Activated CD8-positive, alpha-beta T cell treated with anti-CD3 and anti-CD28 coated beads for 36 hours (primary cell): ENCODE measurements at places on chromosomes 1 and 21. TPM values are rescaled to one million over a fixed set of nuclear protein-coding genes. Genes with fewer than 3 reads are reported as not detected.

Gene MSH4
- 0.16 TPM for total RNA-seq

Gene CFHR4
- total RNA-seq: not detected

Gene HES2
- total RNA-seq: 0.29 TPM

Gene HES3
- total RNA-seq: not detected

Gene OPRD1
- 0.02 TPM for total RNA-seq

Gene CRNN
- not detected for total RNA-seq

Gene TLCD4
- total RNA-seq: 0.32 TPM

Gene TNFRSF18
- 135 TPM for total RNA-seq

DNA sequence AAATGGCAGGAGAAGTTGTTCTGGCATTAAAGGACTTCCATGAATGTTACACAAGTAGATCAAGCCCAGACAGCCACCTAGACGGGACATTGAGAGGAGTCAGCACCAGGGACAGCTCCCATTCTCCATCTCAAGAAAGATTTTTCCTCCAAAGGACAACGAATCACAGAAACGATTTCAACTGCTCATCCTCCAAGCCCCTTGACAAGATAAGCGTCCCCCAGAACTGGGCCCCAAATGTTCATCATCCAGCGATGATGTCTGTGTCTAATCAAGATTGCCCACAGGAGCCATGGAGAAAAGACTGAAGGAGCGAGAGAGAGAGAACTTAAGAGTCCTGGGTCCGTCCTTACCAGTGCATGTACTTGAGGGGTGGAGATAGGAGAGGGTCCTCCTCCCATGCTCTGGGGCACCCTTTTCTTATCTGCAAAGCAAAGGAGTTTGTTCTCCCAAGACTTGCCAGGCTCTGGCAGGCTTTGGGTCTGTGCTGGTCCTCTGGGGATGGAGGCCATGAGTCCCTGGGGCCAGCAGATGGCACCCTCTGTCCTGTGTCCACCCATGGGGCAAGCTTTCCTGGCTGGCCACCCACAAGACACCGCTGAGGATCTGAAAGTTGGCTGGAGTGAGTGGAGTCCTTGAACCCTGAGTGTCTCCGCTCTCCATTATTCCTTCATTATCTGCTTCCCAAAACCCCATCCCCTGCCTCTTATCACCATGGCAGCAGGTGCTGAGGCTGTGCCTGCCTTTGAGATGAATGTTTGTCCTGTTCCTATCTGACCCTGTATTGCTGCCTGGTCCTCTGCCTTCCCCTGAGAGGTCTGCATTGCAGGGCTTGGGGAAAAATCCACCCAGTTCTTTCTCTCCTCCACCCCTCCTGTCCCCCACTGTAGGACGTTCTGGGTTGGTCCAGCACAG, 164.6 kb downstream of the ACTL8 start:
- peak; percentile 23 for DNase-seq

DNA sequence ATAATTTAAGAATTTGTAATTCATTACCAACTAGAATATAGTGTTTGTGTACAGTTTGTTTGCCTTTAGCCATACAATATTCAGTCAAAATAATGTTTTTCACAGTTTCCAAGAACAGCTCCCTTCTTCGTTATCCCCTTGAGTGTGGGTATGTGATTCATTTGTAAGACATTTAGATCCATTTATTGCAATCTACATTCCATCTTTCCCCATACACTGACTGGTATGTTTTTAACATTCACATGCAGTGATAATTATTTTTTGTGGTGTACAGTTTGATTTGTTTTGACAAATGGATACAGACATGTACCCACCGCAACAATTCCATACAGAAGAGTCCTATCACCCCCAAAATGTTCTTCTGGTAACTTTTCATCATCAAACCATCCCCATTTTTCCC, 589.1 kb upstream of the ADAMTS5 start:
- DNase-seq: no peak

GRCh38 chr21:32319012-32319411, 20.4 kb downstream of the MRAP start:
- DNase-seq: no peak

- no peak for DNase-seq
These were observed 51.9 kb downstream of the DNTTIP2 start for GRCh38 chr1:93827128-93827527.

DNA sequence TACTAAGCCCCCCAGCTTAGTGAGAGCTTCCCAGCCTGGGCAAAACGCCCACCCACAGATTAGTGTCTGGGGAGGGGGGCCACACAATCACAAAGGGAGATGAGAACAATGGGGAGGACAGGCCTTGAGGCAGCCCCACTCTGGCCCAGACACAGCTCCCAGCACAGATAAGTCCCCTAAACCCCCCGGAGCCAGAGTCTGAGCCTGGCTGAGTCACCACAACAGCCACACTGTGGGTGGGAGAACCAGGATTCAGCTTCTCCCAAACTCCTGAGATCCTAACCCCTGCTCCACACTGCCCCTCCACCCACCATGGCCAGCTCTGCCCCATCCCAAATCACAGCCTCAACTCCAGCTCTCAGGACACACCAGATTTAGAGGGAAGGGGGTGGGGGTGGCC, 4.2 kb downstream of the NECTIN4 start:
- DNase-seq: no peak

DNA sequence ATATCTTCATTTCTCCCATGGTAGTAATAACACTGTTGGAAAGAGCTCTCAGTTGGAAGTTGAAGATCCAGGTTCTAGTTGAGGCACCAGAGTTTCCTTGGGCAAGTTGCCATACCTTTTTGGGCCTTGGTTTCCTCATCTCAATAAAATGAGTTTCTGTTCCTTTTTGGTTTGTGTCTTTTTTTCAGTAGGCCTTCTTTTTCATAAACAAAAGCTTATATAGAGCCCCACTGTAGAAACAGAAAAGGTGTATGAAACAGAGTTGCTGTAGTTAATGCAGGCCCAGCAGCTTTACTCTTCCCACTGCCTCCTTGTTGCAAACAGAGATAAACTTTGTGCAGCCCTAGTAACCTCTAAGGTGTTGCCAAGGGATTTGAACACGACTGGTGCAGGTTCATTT, 41.7 kb downstream of the WNT4 start:
- DNase-seq: no peak

GRCh38 chr1:35319988-35320713, 51.6 kb downstream of the ZMYM4 start:
- no peak for DNase-seq

GRCh38 chr1:167634435-167634834, 4.4 kb downstream of the RCSD1 start:
- DNase-seq: no peak

DNA sequence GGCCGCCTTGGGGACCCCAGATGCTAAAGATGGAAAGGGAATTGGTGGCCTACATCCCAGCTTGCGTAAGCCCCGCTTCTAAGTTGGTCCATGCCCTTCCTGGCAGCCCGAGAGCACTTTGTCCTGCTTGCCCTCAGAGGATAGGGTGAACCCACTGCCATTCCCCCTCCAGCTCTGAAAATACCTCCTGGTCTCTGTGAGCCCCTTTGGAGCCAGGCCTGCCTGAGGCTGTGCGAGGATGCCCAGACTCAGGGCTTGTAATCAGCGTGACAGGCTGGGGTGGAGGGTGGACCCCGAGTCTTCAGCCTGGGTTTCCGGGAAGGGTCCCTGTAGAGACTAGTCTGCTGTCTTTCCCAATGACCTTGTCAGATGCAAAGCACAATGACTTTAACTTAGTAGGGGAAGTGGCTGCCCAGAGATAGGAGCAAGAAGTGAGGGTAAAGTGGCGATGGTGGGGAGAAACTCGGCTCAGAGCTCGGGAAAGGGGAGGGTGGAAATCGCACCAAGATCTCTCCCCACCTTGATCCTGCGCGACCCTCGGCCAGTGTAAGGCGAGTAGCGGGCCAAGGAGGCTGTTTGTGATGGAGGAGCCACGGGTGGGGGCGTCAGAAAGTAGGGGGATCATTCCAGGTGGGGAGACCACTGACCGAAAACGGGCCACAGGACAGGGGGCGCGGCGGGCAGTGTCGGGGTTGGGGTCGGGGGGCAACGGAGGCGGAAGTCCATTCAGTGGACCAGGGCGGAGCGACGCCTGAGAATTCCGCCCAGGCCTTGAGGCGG, 2.7 kb upstream of the HES3 start:
- DNase-seq: no peak

- DNase-seq: peak; percentile 50
These were observed 72.8 kb downstream of the PLEKHA6 start for GRCh38 chr1:204286831-204287421.

DNA sequence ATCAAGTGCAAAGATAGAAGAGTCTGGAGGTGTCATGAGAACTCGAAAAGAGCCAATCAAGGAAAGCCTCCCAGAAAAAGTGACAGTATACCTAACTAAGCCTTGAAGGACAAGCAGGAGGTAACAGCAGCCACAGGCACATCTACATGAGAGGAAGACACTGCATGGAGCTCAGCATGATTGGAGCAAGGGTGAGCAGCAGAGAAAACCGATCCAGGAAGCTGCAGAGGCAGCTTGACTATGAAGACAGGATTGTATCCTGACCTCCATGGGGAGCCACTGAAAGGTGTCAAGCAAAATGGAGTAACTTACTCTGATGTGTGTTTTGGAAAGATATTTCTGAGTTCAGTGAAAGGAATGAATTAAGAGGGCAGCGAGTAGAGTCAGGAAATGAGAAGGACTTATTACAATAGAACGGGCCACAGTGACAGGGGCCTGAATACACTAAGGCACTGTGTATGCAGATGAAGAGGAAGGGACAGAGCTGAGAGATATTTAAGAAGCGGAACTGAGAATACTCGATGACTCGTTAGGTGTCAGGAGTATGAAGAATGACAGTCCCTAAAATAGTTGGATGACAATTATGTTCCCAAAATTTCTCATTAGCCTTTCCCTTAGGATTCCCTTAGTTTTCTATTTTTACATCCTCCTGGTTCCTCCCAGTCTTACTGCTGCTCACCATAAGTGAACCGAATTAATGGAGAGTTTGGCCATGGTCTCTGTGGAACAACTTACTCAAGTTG, 139.3 kb upstream of the NFIA start:
- DNase-seq: no peak

DNA sequence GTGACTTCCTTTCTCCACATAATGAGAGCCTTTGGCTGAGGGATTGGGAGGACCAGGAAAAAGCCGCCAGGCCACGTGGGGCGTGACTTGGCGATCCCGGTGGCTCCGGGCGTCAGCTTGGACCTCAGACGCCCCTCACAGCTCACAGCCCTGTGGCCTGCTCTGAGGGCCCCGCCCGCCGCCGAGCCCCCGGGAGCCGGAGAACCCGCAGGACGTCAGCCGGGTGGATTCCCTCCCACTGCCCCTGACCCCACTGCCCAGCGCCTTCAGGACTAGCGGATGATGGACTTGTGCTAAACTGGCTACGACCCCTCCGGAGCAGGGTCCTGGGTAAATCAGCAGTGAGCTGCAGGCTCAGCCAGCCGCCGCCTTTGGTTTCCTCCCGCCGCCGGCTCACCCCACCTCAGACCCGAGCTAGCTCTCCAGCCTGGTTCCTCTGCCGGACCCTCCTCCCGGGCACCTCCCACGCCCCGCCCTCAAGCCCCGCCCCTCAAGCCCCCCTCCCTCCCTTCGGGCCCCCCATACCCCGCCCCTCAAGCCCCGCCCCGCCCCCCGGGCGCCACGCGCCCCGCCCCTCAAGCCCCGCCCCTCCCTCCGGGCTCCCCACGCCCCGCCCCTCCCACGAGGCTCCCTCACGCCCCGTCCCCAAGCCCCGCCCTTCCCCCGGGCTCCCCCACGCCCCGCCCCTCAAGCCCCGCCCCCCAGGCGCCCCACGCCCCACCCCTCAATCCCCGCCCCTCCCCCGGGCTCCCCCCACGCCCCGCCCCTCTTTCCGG, 10.0 kb upstream of the FAAP20 start:
- DNase-seq: no peak

- no peak for DNase-seq
These were observed 81.1 kb downstream of the CACHD1 start for GRCh38 chr1:64550946-64551605.

- no peak for DNase-seq
These were observed 305.2 kb downstream of the PBX1 start for GRCh38 chr1:164864161-164864560.

- no peak for DNase-seq
These were observed 1.6 kb downstream of the AGO4 start for GRCh38 chr1:35809114-35810095.

DNA sequence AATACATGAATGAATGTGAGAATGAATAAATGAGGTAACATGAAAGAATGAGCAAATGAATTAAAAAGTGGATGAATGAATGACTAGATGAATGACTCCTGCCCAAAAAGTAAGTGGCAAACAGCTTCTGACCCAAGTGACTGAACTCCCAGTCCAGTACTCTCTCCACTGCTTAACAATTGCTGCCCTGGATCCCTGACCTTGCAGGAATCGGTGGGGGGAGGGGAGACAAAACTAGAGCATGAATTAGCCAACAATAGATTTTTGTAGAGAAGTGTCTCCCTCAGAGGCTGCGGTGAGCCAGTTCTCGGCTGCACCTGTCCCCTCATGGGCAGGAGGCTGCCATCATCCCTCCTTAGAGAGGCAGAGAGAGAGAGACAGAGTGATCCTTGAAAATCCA, 5.9 kb upstream of the GRIK3 start:
- no peak for DNase-seq

DNA sequence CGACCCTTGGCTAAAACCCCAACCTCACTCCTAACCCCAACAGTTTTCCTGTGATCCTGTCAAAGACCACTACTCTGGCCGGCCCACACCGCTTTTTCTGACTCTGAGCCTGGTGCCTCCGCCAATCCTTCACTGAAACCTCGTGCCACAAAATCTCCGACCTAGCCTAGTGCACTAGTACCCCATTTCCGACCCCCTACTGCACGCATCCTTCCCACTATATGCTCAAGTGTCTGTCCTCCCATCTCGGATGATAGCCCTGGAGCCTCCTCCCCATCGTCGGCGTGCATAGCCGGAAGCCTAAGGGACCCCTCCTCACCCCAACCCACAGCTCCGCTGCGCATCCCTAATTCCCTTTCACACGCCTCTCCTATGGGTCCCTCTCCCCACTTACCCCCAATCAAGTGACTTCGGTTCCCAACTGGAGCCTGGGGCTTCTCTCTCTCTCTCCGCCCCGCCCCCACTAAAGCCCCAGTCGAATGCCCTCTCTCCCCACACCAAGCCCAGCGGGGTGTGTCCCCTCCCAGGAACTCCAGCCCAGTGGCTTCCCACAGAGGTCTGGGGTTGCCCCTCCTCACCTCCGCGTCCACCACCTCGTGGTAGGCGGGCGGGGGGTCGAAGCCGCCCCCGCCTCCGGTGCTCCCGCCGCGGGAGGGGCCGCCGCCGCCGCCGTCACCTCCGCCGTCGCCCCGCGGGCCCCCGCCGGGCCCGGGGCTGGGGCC, 791 bp downstream of the USP24 start:
- peak; percentile 51 for DNase-seq

- peak; percentile 90 for DNase-seq
These were observed 44.2 kb upstream of the ECE1 start for GRCh38 chr1:21334214-21335087.
